ENCODE measurements at places on chromosomes 6 and 20.

DNA sequence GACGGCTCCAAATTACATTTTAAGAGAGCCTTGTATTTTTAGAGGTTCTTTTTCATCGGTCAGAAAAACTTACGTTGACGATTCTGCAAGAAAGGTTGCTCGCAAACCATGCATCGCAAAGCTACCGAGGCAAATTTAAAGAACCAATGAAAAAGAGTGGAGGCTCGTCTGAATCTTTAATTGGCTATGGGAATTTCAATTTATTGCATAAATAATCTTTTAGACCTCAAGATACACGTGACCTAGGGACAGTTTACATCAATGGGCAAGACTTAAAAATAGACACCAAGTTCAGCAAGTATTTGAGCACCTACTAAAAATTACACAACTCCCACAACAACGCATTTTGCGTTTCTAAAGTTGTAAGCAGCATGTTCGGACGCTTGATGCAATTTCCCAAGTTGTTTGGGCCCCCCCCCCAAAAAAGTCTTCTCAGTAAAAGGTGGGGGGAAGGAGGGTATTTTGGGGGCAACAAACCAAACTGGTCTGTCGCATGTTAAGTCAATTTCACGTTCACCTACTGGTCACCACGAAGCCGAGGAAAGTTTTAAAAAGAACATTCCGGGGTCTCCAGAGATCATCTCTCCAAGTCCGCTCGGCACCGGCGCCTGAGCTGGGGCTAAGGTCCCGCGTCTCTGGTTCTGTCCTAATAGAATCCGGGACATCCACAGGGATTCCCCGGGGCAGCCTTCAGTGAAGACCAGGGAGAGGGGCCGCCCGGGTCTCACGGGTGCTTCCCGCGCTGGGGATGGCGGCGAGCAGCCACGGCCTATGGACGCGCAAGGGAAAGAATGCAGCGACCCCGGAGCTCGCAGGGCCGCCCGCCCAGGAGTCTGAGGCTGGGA is 851 bp downstream of the SNX5 start:
- peak; percentile 41 for DNase-seq

- no peak for DNase-seq
Observed at GRCh38 chr6:3916211-3916610, 67.0 kb downstream of the FAM50B start.

DNA sequence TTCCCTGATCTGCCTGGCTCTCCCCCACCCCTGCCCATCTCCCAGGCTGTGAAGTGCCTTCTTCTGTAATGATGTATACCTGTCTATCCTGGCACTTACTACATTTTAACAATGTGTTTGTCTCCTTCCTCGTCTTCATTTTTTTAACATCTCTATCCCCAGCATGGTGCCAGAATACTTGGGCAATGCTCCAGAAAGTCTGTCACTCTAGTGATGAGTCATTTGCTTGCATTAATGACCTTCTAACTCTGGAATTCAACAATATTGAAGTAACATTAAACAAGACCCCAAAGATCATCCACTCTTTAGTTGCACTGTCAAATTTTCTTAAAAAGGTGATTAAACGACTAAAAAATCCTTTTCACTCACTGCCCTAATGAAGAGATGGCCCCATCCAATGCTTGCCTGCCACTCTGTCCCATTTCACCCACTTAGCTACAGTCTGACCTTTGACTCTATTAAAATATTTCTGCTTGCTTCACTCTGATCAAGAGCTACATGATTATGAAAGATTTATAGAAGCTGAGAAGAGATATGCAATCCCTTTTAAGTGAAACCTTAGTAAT is 7.7 kb upstream of the KLHL31 start:
- DNase-seq = peak; percentile 45

DNA sequence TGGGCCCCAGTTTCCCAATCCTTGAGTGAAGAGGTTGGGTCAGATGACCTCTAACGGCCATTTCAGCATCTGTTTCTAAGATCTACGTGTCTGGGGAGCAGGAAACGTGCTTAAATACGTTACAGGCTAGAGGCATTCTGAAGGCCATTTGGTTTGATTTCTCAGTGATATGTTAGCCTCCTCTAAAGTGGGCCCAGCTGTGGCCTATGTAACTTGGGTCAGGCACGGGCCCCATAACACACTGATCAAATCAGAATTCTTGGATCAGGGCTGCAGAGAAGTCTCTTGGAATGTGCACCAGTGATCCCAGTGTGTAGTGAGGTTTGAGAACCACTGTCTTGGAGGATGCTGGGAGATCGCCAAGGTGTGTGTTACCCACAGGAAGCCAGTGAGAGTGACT is 36.1 kb upstream of the TGM3 start:
- DNase-seq = no peak

DNA sequence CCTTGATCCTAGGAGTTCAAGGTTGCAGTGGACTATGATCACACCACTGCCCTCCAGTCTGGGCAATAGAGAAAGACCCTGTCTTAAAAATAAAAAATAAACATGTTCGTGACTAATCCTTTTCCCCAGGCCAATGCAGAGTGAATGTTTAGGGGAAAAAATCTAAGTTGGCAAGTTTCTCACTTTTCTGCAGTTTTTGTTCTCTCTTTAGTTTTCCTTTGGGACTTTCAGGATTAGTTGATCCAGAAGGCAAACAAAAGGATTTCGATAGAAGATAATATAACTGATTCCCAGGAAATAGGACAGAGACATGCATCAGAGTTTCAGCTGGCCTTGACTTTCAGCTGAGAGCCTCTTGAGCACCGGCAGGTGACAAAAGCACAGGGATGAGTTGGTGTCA is 53.3 kb downstream of the SOD2 start:
- DNase-seq = no peak

- DNase-seq = no peak
Observed at GRCh38 chr6:63928613-63929012, 293.0 kb downstream of the PHF3 start.

- DNase-seq = no peak
Observed at GRCh38 chr6:131575834-131576478, 2.9 kb downstream of the ARG1 start.

DNA sequence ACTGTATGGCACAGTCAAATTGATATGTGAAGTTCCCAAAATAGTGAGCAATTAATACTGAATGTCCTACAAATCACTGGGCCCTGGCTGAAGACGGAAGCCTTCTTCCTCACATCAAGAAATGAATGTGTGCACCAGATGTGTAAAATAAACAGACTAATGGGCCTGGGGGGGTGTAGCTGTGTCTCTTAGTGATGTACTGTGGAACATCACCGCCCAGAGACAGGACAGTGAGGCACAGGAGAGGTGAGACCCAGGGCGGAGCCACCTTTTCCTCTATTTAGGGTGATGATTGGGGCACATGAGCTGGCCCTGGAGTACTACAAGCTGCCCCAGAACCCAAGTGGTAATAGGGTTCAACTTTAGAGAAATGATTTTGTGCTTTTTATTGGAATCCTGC is 368.5 kb upstream of the ARID1B start:
- DNase-seq = no peak

DNA sequence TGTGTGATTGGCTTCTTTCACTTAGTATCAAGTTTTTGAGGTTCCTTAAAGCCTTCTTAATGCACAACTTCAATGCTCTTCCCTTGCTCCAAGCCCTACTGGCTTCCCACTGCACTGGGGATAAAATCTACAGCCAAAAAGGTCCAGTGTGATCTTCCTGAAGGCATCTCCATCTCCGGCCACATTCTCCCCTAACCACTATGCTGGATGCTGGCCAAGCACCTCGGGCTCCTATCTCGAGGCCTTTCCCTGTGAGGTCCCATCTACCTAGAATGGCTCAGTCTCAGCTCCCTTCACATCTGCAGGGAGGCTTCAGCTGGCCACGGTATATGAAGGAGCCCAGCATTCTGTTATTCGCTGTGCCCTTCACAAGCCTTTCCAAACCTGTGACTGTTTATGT is 48.1 kb downstream of the CNKSR3 start:
- no peak for DNase-seq

DNA sequence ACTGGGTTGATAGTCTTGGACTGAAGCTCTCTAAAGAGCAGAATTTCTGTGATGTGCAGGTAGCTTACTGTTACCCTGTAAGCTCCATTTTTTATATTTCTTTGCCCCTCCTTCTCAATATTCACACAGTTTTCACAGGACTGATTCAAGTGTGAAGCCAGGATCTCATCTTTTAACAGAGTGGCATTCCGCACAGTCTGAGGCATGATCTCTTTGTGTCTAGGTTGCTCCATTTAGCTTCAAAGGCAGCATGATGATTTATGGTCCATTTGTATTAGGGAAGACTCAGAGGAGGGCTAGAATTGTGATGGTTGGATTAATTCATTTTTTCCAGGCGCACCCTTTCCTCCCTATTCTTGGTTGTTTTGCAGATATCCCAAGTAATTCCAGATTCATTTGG is 43.5 kb downstream of the CARMIL1 start:
- no peak for DNase-seq

DNA sequence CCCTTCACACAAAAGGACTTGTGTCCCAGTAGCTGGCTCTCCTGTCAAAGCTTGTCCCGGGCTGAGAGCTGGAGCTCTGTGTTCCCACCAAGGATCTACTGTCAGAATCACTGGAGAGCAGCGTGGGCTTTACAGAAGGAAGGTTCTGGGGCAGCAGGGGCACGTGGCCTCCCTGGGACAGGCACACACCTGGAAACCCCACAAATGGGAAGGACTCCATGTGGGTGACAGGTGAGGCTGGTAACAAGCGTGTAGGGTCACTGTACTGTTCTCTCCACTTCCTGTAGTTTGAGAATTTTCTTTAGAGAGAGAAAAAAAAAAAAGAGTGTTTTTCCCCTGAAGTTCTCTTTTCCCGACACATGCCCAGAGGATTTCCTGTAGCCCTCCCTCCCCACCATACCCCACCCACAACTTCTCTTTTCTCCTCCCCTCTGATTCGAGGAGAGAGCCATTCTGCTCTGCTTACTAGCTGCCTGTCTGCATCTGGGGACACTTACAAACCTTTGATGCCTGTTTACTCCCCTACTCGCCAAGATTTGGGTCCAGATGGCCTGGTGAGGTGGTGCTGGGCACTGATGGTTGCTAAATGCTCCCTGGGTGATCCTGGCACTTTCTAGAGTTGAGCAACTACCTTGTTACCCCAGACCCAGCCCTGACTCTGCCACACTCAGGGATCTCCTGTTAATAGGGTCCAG is 84.1 kb upstream of the SIRPA start:
- DNase-seq = no peak

DNA sequence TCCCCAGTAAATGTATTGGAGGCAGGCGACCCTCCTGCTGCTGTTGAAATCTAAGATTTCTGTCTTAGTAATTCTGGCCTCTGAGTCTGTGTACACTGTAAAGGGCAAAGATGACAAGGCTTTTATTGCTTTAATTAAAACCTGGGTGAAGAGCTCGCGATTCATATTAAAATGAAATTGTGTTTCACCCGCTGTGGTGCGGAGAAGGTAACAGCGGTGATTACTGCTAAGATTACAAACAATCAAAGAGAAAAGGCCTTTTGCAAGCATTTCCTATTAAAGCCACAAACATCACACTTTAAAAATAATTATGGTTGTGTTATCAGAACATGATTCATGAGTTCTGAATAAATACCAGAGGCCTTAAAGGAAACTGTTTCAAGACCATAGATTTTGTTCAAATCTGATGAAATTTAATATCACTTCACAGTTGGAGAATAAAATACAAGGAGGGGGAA is 69.3 kb downstream of the TOX2 start:
- DNase-seq = no peak

DNA sequence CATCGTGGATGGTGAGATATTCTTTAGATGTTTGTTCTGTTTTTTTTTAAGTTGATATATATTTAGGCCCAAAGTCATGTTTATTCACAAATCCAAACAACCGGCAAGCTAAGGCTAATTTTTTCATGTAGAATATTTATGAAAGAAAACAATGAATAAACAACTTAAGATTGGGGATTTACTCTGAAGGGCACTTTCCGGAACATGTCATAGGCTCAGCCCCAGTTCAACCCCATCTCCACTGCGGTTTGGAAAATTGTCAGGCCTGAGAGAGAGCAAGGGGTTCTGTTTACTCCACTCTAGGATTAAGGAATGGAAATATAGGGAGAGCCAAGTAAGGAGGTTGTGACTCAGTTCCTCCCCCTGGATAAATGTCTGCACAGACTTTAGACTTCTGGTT is 18.3 kb downstream of the RPS6KA2 start:
- no peak for DNase-seq

DNA sequence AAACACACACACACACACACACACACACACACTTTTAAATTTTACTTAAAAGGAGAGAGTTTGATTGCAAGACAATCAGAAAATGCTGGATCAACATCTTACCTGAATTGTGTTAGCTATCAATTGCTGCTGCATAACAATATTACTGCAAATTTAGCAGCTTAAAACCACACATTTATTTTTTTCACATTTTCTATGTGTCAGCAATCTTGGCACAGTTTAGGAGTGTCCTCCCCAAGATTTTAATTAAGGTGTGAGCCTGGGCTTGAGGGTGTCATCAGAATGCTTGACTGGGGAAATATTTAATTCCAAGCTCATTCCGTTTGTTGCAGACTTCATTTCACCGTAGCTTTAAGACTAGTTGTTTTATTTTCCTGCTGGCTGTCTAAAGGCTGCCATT is 431.0 kb upstream of the GJE1 start:
- DNase-seq = no peak

- DNase-seq = no peak
Observed at GRCh38 chr6:168272415-168273325, 46.9 kb downstream of the DACT2 start.

- DNase-seq = no peak
Observed at GRCh38 chr6:12112540-12113189, 100.6 kb downstream of the HIVEP1 start.

DNA sequence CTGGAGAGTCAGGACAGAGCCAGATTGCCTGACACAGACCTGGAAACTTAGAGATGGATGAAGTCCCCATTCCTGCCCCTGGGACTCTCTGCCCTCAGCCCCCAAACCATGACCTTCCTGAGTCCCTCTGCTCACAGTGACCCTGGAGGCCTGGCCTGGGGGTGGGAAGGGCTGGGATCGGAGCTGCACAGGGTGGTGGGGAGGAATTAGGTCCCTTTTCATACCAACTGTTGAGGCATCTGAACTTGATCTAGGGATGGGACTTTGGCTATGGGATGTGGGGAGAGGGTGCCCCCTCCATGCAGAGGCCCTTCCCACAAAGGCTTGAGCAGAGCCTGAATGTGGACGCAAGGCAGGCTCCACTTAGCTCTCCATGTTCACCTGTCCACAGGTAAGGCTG is 144.1 kb downstream of the MRPL14 start:
- no peak for DNase-seq

DNA sequence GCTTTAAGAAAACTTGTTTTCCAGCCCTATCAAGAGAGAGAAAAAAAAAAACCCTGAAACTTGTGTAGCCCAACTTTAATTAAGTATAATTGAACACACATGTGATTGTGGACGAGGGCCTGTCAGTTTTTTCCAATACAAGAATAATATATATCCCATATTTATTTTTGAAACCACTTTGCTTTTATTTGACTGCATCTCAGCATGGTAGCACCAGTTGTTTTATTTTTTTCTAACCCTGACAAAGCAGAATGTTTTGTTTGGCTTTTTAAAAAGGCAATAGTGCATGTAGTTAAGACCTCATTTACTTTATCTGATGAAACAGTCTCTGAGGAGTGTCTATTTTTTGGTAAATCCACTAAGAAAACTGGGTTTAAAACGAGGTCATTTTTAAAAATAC is 257.7 kb downstream of the CDKAL1 start:
- DNase-seq = no peak
